EL (cell line): ENCODE measurements at places on chromosomes 12 and 14.

DNA sequence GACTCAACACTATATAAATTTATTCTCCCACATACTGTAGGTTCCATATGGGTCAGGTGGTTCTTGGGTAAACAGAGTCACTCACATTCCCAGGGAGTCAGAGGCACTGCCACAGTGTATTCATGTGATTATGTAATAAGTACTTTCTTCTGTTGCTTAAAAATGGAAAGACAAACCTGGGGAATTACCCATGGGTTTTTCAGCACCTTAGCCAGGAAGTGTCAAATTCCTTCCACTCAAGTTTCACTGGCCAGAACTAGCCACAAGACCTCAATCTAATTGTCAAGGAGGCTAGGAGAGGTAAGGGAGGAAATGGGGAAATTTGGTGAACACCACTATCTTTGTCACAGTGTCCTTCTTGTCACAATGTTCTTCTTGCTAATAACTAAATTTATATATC is 333.2 kb upstream of the MDGA2 start:
- no peak for DNase-seq

- DNase-seq, result no peak
Observed at GRCh38 chr14:87696485-87696884, 296.5 kb downstream of the GALC start.

DNA sequence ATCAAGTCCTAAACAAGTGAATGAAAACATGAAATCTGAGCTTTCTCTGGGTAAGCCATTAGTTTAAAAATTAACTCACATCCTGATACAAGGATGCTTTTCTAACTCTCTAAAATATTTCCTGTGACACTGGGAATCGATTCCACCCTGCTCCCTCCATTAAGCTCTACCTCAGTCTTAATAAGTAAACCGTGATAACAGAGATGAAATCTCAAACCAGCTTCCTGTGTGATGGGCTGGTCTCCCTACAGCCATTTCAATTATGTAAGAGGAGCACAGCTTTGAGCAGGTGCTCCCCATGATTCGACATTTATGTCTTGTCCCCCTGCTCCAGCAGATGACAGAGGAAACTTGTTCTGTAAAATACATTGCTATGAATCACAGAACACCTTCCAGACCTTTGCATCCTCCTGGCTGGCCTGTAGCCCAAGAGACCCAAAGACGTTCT is 59.0 kb downstream of the GAS2L3 start:
- no peak for DNase-seq

- peak; percentile 45 for DNase-seq
Observed at GRCh38 chr12:85872497-85873091, 1.5 kb upstream of the NTS start.

- DNase-seq, result peak; percentile 40
Observed at GRCh38 chr12:93025145-93026103, 96.3 kb upstream of the EEA1 start.

GRCh38 chr12:63151623-63152320 is 771 bp upstream of the AVPR1A start:
- peak; percentile 50 for DNase-seq

GRCh38 chr12:4174417-4174816 is 99.1 kb upstream of the CCND2 start:
- DNase-seq, result no peak

DNA sequence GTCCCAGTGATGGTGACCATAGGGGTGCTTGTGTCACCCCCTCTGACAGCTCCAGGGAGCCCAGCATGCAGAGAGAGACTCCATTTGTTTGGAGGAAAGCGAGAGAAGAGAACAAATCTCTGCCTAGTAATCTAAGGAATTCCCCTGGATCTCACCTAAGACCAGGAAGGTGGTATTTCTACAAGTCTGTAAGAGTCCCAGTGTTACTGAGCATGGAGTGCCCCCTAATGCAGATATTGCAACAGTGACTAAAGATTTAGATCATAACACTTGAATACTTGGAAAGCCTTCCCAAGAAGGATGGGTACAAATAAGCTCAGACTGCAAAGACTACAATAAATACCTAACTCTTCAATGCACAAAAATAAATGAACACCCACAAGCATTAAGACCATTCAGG is 360.4 kb upstream of the GARIN6 start:
- no peak for DNase-seq

DNA sequence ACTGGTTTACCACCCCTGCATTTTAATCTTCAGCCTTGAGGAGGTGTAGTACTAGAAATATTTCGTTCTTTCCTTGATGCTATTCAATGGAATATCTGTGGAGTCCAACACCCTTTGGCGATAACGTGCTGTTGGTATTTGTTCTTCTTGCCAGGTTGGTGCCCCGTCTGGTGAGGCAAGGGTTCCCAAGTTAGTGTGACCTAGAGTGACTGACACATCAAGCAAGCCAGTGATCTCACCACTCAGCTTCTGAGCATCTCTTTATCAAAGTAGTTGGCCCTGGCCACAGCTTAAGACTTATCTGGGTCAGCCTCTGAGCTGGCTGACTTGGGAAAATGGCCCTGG is 60.2 kb downstream of the PLXNC1 start:
- no peak for DNase-seq

- no peak for DNase-seq
Observed at GRCh38 chr14:78412475-78412874, 242.3 kb downstream of the NRXN3 start.

DNA sequence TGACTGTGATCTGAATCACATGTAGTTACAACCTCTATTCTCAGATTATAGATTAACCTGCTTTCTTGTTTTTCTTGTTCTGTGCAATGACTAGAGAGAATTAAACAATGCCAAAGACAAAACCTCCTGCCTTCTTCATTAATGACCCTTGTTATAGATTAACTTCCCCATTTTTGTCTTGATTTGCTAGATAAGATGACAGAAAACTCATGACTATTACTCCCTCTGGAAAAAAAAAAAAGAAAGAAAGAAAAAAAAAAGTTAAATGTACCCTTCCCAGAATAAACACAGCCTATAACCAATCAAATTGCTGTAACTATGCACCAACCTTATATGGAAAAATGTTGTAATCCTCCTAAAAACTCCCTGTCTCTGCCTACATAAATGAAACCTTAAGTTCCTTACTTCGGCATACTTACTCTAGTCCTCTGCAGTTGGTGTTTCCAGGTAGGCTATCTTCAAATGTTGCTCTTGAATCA is 41.1 kb upstream of the PCED1B start:
- DNase-seq, result no peak

DNA sequence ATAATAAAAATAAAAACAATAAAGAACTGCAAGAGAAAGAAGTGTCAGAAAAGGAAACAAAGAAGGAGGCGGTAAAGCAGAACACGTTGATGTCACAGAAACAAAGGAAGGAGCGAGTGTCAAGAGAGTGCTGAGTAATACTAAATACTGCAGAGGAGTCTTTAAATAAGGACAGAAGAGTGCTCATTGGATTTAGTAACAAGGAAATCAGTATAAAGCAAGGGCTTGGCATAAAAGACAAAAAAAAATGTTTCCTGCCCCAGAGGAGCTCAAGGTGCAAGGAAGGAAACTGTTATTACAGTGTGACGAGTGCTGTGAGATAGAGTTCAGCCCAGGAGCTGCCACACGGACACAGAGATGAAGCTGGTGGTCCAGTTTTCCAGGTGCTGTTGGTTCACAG is 8.4 kb upstream of the TUBA1A start:
- DNase-seq, result no peak

DNA sequence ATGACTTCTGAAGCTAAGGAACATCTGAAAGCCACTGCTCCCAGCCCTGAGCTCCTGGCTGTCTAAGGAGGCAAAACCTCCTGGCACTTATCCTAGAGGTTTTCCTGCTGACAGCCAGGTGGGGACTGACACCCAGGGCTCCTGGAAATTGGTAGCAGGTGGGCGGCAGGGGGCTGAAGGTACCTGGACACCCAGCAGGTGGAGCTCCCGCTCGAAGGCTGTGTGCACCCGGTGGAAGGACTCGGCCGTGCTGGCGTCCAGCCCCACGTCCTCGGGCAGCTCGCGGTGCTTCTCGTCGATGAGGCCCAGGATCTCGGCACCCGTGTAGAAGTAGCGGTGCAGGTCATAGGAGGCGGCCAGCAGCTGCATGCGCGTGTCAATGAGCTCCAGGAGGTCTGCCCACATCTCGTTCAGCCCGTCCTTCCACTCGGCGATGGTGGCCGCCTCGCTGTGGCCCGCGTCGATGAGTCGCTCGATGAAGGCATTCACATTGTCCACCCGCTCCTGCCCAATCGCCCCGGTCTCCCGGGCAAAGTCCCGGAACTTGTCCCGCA is 68.2 kb downstream of the PLEKHG3 start:
- DNase-seq, result no peak
